ENCODE measurements at places on chromosomes 3 and 15.
A peak's percentile ranks its signal among the peaks of the same experiment; 100 is the strongest.

DNA sequence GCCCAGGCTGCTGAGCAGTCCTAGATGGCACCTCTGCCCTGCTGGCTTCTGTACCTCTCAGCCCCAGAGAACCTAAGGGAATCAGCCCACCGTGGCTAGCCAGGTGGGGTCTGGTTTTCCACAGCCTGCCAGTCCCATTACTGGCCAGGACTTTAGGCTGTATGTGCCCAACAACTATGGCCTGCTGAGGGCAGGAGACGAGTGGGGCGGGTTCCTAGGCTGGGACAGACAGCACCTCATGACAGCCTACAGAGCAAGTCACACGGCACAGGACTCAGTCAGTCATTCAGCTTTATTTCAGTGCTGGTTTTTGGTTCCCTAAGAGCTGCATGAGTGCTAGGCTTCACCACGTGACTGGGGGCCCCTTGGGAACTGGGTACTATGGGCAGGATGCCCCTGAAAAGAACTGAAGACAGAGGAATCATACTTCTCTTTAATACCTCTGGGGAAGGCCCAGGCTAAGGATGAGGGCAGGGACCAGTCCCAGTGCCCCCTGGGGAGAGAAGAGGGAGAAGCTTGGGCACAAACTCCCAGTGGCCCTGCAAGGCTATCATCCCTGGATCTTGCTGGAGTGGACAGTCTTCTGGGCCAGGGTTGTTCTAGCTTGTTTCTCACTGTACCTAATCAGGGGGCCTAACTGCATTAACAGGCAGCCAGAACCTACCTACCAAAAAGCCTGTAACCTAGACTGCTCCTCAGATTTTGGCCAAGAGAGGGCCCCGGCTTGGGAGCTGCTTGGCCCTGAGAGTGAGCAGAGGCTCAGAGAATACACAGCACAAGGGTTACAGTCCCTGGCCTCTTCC, 14.8 kb downstream of the CLK3 start:
- H3K4me3 ChIP-seq: no peak overlapping the region
- H3K27ac ChIP-seq: no peak overlapping the region
- H3K36me3 ChIP-seq: peaks cover 47% of the 10 kb centered on the region
- DNase-seq: no peak
- H3K4me1 ChIP-seq: no peaks in the 10 kb centered on the region
- H3K27me3 ChIP-seq: no peaks in the 10 kb centered on the region

DNA sequence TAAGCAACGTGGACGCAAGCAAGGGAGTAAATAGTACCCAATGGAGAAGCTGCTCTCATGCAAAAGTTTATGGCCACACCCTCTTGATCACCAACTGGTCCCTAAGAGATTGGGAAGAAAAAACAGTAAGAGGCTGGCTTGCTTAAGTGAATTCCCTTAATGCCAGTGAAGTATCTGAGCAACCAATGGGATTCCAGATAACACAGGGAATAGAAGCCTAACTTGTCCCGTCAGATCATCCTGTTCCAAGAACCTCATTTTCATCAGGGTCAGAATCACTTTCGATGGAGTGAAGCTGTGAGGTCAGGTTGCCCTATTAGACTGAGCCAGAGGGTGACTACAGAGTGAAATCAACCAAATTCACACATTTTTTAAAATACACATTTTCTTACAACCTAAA, 104.3 kb downstream of the CD47 start:
- H3K4me1 ChIP-seq: peaks cover 62% of the 10 kb centered on the region
- H3K27ac ChIP-seq: peak overlapping the region; percentile 94
- DNase-seq: no peak
- no peaks in the 10 kb centered on the region for H3K27me3 ChIP-seq
- no peak overlapping the region for H3K4me3 ChIP-seq

DNA sequence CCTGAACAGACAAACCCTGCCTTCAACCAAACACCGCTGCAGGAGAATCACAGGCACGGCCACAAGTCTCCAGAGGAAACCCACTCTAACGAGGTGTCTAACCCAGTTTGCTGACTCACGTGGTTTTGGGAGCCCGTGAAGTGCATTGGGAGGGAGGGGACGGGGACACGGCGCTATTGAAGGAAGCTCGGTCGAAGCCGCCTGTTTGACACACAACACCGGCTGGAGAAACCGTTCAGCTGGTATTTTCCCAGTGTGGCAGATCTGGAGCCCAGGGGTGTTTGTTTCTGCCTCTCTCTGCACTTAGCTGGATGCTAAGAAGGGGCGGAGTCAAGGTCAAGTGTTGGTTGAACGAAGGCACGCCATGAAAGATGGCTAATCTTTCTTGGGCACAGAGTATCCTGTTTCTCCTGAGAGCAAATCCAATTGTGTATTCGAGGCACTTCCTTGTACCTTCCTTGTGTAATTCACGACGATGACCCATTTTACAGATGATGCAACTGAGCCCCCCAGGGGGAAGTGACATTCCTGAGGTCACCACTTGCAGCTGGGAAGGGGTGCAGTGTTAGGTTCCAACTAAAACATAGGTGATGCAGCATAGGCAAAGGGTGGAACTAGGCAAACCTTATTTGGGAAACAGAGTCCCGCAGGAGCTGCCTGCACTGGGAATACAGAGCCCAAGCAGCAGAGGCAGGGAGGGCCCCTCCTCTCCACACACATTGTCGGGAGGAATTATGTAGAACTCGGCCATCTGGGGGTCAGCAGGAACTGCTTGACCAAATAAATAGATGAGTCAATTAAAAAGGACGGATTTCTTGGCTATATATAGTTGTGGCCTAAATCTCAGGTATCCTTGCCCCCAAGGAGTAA, 22.5 kb downstream of the SLC6A6 start:
- no peaks in the 10 kb centered on the region for H3K36me3 ChIP-seq

DNA sequence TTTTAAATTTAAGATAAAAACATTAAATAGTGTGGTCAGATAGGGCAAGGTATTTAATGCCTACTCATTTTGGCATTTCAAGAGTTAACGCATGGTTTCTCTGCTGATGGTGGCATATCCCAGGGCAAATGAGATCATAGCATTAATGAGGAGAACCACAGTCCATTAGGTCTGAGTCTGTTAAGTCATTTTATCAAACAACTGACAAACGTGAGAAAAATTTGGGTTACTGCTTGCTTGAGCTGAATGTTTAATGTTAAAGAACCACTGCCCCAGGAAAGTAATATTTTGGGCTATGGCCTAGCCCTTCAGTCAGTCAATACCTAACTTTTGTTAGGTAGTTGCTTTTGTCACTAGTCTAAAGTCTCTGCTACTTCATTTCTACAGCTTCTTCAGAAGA, 37.9 kb upstream of the SLC2A2 start:
- H3K4me3 ChIP-seq: no peak overlapping the region
- no peaks in the 10 kb centered on the region for H3K27me3 ChIP-seq
- H3K36me3 ChIP-seq: no peaks in the 10 kb centered on the region
- no peaks in the 10 kb centered on the region for H3K4me1 ChIP-seq
- DNase-seq: no peak
- H3K27ac ChIP-seq: no peak overlapping the region

DNA sequence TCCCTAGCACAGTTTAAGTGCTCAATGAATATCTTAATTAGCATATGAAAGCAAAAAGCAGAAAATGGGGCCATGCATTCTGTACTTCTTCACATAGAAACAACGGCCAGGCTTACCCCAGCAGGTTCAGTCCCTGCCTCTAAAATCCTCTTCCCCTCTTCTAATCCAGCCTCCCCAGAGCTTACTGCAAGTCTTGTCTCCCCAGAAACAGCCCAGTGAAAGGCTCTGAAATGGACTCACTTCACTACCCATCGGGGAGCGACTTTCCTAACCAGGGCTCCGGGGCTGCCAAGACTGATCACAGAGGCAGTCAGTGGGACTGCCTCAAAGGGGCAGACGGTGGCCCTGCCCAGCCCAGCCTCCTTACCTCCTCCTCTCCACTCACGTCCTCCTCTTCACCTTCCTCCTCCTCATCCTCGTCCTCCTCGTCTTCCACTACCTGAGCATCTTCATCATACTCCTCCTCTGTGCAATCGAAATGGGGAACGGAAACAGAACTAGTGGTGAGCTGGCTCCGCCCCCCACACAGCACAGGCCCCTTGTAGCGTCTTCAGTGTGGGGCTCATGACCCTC, 38.0 kb downstream of the ANP32A start:
- DNase-seq: no peak
- no peaks in the 10 kb centered on the region for H3K4me1 ChIP-seq
- H3K27ac ChIP-seq: no peak overlapping the region
- H3K4me3 ChIP-seq: no peak overlapping the region

DNA sequence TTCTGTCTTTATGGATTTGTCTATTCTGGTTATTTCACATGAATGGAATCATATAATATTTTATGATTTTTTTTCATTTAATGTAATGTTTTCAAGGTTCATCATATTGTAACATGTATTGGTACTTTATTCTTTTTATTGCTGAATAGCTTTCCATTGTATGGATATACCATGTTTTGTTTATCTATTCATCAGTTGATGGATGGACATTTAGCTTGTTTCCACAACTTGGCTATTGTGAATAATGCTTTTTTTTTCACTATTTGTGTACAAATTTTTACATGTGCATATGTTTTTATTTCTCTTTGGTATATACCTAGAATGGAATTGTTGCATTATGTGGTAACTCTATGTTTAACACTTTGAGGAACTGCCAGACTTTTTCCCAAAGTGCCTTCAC, 64.7 kb downstream of the PFN2 start:
- no peaks in the 10 kb centered on the region for H3K27me3 ChIP-seq
- H3K27ac ChIP-seq: no peak overlapping the region
- H3K36me3 ChIP-seq: 0 out of 2 replicates have a peak, but pooled peaks cover 4% of the 10 kb centered on the region
- no peaks in the 10 kb centered on the region for H3K4me1 ChIP-seq

DNA sequence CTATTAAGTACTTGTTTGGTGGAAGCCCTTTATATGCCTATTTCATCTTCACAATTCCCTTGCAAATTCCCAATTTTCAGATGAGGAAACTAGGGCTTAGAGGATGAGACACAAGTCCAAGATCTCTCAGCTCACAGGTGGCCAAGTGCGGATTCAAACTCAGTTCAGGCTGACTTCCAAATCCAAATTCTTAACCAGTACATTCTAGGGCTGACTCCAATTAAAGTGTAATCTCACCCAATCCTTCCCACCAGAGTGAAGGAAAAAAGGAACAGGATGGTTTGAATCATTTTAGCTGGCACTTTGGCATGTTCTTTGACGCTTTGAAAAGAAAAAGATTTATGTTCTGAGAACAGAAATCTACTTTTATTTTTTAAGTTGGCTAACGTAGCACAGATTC, 12.7 kb downstream of the ARHGEF3 start:
- no peak for DNase-seq
- peaks cover 7% of the 10 kb centered on the region for H3K4me1 ChIP-seq
- H3K36me3 ChIP-seq: no peaks in the 10 kb centered on the region
- H3K27me3 ChIP-seq: no peaks in the 10 kb centered on the region
- H3K27ac ChIP-seq: no peak overlapping the region
- H3K4me3 ChIP-seq: no peak overlapping the region

DNA sequence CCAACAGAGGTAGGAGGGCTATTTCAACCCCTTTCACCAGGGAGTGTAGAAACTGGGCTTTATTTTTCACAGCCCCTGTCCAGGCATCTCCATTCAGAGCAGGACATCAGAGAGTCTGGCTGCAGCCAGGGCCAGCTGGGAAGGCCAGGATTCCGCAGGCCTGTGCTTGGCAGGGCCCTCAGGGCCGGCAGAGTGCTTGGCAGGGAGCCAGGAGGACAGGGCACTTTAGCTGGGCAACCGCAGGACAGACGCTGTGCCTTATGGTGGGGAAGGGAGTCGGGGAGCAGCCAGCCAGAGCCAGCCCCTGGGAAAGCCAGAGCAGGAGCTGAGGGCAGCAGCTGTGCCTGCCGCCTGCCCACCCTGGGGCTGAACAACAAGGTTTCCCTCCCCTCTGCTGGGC, 34.5 kb upstream of the IQCF6 start:
- no peaks in the 10 kb centered on the region for H3K36me3 ChIP-seq
- no peak overlapping the region for H3K27ac ChIP-seq
- H3K4me1 ChIP-seq: no peaks in the 10 kb centered on the region
- DNase-seq: no peak
- peaks cover 13% of the 10 kb centered on the region for H3K27me3 ChIP-seq

- peak overlapping the region; percentile 97 for H3K4me3 ChIP-seq
- H3K4me1 ChIP-seq: peaks cover 18% of the 10 kb centered on the region
- H3K36me3 ChIP-seq: no peaks in the 10 kb centered on the region
These were observed 2.0 kb downstream of the MECOM start for GRCh38 chr3:169661361-169662131.

DNA sequence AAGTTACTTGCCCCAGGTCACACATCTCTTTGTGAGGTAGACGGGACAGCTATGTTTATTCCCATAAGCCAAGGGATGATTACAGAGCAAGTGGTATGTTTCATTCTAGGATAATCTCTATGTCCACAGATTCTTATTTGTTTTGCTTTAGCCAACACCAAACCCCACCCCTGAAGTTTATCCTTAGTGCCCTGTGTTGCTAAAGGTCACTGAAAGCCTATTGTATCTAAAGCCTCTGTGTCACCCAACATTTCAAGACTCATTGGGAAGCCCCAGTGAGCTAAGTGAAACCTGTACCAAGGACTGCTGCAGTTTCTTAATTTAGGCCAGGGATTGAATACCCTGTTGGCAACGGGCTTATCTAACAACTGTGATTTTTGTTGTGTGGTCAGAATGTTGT, 135.6 kb downstream of the ADAMTS9 start:
- no peak overlapping the region for H3K4me3 ChIP-seq
- no peaks in the 10 kb centered on the region for H3K4me1 ChIP-seq
- H3K27me3 ChIP-seq: no peaks in the 10 kb centered on the region
- no peak overlapping the region for H3K27ac ChIP-seq

DNA sequence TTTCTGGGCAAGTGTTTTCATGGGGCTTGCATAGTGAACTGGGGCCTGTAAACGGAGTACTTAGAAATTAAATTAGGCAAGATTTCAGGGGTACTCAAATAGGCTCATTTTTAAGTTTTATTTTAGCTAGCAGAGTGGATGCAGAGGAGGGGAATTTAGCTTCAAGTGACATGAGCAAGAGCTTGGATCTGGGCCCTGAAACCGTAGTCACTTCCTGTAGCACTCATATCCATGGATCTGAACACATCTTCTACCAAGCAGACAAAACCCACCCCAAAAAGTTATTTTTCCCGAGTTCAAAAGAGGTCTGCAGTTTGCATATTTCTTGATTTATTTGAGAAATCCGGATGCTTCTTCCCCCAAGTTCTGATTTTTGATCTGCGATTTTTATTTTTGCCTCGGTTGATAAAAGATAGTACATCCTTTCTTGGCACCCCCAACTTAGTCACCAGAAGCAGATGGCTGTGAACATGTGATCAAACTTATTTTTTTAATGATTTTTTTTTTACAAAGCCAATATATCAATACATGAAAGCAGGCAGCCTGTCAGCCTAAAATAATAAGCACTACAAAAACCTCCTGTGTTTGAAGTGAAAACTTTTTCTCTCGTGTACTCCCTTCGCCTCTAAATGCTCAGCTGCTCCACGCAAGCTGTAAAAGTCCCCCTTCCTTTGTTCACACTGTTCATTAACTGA, 36.6 kb upstream of the STT3B start:
- peaks cover 7% of the 10 kb centered on the region for H3K4me1 ChIP-seq
- H3K27me3 ChIP-seq: no peaks in the 10 kb centered on the region
- peak; percentile 44 for DNase-seq
